ENCODE measurements at places on chromosomes 5 and 9. TPM values are rescaled to one million over a fixed set of nuclear protein-coding genes. Genes with fewer than 3 reads are reported as not detected.

STPG3 gene
- total RNA-seq: not detected

DNA sequence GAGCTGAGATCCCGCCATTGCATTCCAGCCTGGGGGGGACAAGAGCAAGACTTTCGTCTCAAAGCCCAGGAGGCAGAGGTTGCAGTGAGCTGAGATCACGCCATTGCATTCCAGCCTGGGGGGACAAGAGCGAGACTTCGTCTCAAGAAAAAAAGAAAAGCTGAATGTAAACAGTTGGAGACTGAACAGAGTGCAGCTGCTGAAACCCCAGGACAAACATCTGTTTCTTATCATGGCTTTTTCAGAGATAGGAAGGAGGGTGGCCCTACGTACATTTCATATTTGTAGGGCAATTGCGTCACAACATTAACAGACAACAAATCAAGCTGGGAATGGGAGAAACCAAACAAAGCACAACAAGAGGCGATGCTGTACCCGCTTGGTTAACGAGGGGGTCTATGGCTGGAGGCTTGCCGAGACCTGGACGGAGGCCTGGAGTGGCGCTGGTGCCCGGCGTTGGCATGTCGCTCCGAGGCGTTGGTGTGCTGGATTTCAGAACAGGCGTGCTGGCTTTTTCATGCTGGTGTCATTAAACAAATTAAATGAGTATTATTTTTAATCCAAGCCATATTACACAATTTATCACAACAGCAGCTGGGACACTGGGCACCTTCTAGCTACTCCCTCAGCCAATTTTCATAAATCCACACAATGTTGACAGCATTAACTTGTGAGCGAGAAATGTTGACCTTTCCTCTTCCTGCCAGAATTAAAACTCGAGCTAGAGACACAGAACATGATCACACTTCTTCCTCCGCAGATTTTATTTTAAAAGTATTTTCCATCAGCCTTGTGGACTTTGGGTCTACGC, 76.1 kb downstream of the TLE1 start:
- no peaks in the 10 kb centered on the region for H3K27me3 ChIP-seq
- H3K27ac ChIP-seq: no peak overlapping the region
- no peaks in the 10 kb centered on the region for H3K36me3 ChIP-seq
- DNase-seq: no peak
- H3K4me1 ChIP-seq: no peaks in the 10 kb centered on the region

DNA sequence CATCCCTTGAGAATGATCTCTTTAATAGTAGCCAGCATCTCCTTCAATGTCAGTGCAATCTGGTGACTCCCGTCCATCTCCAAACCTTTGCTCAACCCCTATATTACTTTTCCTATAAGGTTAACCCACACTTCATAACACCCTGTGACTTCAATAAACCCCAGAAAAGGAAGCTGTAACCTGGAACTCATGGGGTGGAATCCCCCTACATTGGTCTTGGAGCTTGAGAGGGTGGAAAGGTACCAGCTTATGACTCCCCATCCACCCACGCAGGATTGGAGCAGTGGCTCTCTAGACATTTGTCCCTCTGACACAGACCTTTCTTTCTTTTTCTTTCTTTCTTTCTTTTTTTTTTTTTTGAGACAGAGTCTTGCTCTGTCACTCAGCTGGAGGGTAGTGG, 54.7 kb upstream of the ZFR start:
- DNase-seq: no peak
- H3K4me3 ChIP-seq: no peak overlapping the region
- no peaks in the 10 kb centered on the region for H3K27me3 ChIP-seq
- H3K27ac ChIP-seq: no peak overlapping the region

GRCh38 chr5:102922799-102923477, 167.8 kb downstream of the PAM start:
- no peak overlapping the region for H3K4me3 ChIP-seq
- no peak overlapping the region for H3K27ac ChIP-seq
- H3K36me3 ChIP-seq: peaks cover 9% of the 10 kb centered on the region
- no peaks in the 10 kb centered on the region for H3K27me3 ChIP-seq

DNA sequence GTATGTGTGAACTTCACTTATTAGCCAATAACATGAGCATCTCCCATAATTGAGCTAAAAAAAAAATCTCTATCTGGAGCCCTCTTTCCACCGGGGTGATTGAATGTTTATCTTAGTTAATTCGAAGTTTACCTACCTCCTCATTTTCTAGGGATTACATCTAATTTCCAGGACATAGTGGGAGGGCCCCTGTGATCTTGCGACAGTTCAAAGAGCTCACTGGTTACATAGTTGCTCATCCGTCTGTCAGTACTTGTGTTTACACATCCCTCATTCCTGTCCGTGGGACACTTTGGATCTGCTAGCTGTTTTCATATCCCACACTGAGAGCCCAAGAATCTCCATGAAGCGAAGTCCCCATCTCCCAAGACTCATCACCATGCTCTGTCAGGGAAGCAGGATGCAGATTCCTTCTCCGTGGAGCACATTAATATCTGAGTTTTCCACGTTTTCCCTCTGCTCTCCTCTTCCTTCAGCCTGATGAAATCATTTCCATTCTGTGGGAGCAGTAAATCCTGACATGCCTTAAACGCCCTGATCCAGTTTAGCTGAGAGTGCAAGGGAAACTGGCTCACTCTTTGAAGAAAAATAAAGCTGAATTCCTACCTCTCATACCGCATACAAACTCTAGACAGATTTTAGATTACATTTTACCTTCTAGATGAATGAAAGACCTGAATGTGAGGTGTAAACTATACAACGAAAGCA, 10.2 kb upstream of the SFXN1 start:
- H3K36me3 ChIP-seq: no peaks in the 10 kb centered on the region
- H3K4me1 ChIP-seq: peaks cover 7% of the 10 kb centered on the region
- no peak for DNase-seq
- H3K4me3 ChIP-seq: no peak overlapping the region

- peaks cover 44% of the 10 kb centered on the region for H3K4me1 ChIP-seq
- H3K36me3 ChIP-seq: peaks cover 42% of the 10 kb centered on the region
These were observed 31.1 kb downstream of the PTPA start for GRCh38 chr9:129142138-129142935.

- no peaks in the 10 kb centered on the region for H3K27me3 ChIP-seq
- H3K27ac ChIP-seq: no peak overlapping the region
- H3K4me1 ChIP-seq: no peaks in the 10 kb centered on the region
- no peak overlapping the region for H3K4me3 ChIP-seq
These were observed 2202.9 kb upstream of the WWC1 start for GRCh38 chr5:166088389-166089039.

DNA sequence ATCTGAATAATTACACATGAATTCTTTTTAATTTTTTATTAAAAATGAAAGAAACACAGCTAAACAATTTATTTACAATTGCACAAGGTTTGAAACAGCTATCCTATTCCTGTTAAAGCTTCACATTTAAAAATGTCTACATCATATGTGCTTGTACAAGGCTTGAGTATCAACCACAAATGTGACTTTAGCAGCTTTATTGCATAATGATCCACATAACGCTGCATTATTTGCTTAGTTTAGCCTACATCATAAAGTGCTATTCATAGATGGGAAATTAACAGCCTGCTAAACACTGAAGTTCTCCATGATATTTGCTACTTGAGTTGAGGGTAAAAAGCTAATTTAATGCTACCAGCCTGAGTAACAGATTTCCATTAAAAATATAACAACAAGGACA, 45.0 kb downstream of the TRIM36 start:
- H3K36me3 ChIP-seq: no peaks in the 10 kb centered on the region
- DNase-seq: no peak
- H3K4me1 ChIP-seq: no peaks in the 10 kb centered on the region
- no peaks in the 10 kb centered on the region for H3K27me3 ChIP-seq
- no peak overlapping the region for H3K27ac ChIP-seq

SLC22A5 gene
- 4.3 TPM for total RNA-seq

DNA sequence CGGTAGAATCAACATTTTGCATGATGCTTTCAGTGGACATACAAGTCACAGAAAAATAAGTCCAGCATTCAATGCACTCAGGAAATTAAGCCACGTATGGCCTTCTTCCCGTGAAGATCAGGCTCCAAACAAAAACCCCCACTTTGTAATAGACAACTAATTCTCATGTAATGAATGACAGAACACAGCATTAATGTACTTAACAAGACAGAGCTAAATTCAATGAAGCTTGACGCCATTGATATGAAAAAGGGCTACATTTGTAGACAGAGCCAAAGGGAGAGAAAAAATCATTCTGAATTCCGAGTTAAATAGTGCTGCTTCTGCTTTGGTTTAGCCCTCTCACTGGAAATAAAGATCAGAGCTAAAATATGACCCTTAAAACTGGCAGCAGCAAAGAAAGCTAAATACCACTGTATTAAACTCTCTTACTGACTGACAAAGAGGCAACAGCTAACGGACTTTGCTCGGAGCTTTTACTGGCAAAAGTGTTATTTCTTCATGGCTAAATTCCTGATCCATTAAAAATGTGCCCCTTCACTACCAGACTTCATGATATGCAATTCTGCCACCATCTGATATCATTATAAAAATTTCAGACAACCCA, 250.5 kb downstream of the BNC2 start:
- H3K27ac ChIP-seq: no peak overlapping the region
- DNase-seq: no peak
- no peak overlapping the region for H3K4me3 ChIP-seq

DNA sequence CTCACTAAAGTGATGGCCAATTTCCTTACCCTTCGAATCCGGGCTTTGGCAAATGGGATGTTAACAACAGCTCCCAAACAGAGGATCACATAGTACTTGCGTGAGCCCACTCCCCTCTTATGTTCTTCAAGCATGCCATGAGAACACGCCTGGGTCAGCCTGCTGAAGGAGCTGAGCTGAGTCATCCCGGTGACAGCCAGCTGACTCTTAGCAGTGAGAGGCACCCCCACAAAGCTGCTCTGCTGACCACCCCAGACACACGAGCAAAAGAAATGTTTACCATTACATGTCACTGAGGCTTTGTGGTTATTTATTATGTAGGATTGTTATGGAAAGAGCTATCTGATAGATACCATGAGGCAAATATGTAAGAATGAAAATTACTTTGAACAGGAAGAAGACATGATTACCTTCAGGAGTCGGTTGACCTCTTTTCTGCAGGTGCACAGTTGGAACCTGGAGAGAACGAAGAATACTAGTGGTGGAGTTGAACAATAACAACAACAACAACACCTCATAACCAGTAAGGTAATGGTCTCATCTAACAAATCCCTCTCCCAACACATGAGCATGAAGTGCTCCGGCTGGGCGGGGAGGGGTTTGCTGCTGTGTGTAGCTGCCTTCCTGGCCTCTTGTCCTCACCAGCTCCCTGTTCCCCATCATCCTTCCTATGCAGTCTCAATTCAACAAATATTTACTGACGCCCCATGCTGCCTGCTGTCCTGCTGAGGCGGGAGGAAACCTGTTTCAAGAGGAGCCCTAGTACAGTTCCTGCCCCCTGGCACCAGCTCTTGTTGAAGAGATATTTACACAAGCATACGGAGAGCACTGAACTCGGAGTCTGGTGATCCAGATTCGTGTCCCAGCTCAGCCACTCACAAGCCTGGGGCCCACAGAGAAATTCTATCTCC, 69.4 kb upstream of the LHFPL2 start:
- H3K4me3 ChIP-seq: no peak overlapping the region
- H3K4me1 ChIP-seq: no peaks in the 10 kb centered on the region
- no peak overlapping the region for H3K27ac ChIP-seq
- H3K27me3 ChIP-seq: no peaks in the 10 kb centered on the region

C5orf58 gene
- not detected for total RNA-seq

DNA sequence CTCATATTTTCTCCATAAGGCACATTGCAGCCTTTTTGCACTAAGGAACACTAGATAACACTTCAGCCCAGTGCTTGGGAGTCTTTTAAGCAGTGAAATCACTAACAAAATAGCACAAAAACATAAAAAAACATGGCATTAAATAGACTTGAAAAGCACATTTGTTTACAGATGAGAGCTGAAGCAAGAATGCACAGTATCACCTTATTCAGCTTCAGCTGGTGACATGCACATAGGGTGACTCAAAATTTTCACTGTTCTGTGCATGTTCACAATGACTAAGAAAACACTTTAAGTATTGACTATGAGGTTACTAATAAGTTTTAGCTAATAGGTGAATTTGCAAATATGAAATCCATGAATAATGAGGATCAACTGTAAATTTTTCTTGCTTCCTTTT, 293.9 kb upstream of the TARS1 start:
- no peak for DNase-seq
- H3K27ac ChIP-seq: no peak overlapping the region
- no peaks in the 10 kb centered on the region for H3K4me1 ChIP-seq
- no peaks in the 10 kb centered on the region for H3K27me3 ChIP-seq
- H3K4me3 ChIP-seq: no peak overlapping the region

GFI1B gene
- not detected for total RNA-seq

DNA sequence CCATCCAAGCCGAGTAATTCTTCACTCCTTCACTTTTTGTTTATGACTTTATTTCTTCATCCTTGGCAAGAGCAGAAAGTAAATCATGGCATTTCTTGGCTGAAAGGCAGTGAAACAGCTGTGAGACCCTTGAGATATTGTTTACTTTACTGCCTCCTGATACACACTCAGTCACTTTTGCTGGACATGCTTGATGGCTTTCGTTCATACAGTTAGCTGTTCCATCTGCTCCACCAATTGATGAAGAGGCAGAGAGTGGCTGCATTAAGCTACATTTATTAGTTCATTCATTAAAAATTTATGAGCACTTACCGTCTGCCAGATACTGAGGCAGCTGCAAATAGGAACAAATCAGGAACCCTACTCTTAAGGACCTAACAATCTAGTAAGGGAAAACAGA, 184.4 kb upstream of the OR13F1 start:
- no peak for DNase-seq
- no peaks in the 10 kb centered on the region for H3K36me3 ChIP-seq
- H3K4me3 ChIP-seq: no peak overlapping the region
- no peaks in the 10 kb centered on the region for H3K4me1 ChIP-seq

HARS2 gene
- 38.3 TPM for total RNA-seq
